Stimulated activated CD8-positive, alpha-beta memory T cell treated with anti-CD3 and anti-CD28 coated beads, Interleukin-4, amount 100 ng/mL, for 4 hours (primary cell): ENCODE measurements at places on chromosomes 5 and 9.

DNA sequence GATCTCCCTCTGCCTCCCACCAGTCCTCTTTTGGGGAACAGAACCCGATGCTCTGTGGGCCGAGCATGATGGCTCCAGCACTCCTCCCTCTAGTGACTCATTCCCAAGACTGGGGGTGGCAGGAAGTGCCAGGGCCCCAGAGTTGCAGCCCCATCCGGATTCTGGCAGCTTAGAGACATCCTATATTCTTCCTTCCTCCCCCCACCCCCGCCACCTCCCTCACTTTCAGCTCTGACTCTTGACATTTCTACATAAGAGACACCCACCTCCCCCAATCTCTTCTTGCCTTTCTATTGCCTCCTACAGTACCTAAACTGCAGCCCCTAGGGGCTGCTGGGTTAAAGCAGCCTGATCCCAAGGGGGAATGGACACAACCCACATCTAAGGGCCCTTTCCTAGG, 47.1 kb upstream of the MATR3 start:
- DNase-seq = peak; percentile 10

DNA sequence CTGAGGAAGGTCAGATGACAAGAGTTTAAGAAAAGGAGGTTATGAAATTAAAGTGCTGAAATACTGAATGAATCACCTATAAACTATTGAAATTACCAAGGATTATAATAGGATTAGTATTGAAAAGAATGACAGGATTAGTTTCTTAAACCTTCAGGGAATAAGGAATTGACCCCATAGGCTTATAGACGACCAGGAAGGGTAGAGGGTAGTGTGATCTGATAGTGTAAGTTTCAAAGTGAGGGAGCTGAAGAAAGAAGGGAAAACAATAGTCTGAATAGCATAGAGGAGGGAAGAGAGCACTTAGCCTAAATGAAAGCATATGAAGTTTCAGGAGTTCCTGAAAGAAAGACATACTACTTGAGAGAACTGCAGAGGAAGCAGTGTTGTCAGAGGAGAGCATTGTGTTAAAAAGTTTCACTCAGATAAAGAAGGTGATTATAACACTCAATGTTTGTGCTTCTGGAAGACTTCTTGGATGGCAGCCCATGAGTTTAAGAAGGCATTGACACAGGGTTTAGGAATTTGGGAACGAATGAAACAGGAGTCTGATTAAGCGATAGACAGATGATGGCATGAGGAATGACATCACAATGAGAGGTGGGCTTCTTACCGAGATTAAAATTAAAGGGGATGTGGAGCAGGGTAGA, 557.9 kb upstream of the GRAMD2B start:
- no peak for DNase-seq

DNA sequence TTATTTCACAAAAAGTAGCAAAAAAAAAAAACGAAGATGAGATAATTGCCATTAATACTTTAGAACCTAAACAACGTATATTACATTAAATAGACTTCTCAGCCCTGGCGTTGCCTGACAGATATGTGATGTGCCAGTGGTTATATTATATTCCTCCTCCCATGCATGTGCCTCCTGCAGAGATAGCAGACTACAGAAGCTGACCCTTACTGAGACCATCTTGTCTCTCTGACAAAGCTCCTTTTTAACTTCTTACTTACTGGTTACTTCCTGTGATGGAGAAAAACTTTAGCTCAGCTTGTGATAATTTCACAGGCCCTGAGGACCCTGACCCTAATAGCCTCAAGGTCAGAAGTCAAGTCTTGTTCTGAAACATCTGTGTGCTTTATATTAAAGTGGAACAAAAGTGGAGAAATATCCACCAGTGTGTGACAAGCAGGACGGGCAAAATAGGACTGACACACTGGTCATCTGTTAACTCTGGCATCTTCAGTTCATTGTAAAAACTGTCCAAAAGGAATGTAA, 80.6 kb upstream of the POU5F2 start:
- no peak for DNase-seq

DNA sequence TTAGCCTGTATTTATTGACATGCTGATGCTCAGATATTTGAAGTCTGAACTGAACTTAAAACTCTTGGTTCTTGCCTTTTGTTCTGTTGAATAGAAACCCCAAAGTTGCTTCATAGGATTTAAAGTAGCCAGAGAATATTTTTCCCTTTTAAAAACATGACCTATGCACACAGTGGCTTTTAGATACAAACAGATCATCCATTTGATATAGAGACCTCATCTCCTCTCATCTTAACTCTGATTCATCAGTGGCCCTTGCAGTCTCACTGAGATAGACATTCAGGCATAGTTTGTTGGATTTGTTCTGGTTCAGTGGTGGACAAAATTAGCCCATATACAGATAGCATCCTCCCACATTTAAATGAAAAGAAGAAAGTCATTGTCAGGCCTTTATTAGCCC, 43.5 kb upstream of the PJA2 start:
- no peak for DNase-seq

- no peak for DNase-seq
These were observed 38.2 kb upstream of the ZNF354A start for GRCh38 chr5:178768371-178769260.

DNA sequence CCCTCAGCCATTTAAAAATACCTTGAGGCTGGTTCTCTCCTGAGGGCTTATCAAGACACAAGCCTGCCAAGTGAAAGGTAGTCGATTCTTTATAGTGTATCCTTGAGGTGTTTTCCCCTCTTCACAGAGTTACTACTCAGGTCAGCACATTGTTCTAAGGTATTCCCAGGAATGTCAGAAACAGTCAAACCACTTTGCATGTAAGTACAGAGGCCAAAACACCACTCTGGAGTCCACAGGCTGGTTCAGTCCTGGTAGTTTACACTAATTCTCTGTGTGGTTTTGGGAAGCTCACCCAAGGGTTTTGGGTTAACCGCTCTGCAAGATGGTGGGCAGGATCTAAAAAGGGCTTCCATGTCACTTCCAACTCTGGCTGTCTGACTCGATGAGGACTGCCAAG, 162.3 kb upstream of the PPP2R2B start:
- no peak for DNase-seq

DNA sequence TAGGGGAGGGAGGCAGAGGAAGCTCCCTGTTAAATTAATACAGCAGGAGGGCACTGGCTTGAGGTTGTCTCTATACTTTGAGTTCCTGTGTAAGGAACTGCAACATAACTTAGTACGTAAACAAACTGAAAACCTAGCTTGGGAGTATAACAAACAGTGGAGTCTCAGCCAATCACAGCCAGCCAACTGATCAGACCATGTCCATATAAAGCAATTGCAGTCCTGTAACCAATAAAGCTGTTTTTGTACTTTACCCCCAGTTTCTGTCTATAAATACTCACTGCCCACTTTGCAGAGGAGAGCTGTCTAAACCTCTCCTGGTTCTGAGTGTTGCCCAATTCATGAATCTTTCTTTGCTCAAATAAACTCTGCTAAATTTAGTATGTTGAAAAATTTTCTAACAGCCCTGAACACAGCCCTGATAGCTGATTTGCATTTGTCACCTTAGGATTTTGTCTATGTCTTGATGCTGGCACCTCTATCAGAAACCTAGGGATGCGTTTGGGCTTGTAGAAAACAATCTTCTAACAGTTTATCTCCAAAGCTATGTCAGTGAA, 39.9 kb downstream of the GDNF start:
- DNase-seq = no peak

GRCh38 chr5:81779916-81780266, 29.0 kb upstream of the SSBP2 start:
- no peak for DNase-seq

- DNase-seq = no peak
These were observed 18.8 kb upstream of the GFPT2 start for GRCh38 chr5:180371949-180372348.

DNA sequence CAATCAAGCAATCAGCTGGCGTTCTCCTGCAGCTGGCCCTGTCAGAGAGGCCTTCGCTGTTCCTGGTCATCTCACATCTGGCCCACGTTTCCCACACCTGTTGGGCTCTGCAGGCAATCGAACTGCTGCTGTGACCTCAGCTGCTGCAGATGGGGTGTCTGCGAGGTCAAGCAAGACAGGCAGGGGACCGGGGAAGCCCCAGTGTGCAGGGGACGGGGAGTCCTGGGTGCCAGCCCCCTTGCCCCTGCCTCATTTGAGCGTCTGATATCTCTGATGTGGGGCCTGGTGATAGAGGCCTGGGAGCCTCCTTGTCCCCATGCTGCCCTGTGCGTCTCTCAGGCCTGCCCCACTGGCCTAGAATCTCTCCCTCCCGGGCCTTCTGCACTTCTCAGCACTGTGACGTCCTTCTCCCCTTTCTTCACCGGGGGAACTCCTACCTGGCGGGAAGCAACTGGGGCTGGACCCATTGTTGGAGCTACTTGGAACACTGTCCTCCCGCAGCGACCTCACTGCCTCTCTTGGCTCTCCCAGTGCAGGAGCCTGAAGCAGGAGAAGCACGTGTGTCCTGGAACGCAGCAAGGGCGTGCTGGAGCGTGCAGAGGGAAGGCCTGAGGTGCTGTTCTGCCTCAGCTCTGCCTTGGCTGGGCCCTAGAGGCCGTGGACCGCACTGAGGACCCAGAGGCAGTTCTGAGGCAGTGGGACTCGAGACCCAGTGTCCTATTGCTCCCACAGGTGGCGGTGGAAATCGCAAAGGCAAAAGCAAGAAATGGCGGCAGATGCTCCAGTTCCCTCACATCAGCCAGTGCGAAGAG, 3.9 kb downstream of the GRK6 start:
- no peak for DNase-seq

GRCh38 chr9:96391021-96391765, 7.7 kb upstream of the SLC35D2 start:
- no peak for DNase-seq

DNA sequence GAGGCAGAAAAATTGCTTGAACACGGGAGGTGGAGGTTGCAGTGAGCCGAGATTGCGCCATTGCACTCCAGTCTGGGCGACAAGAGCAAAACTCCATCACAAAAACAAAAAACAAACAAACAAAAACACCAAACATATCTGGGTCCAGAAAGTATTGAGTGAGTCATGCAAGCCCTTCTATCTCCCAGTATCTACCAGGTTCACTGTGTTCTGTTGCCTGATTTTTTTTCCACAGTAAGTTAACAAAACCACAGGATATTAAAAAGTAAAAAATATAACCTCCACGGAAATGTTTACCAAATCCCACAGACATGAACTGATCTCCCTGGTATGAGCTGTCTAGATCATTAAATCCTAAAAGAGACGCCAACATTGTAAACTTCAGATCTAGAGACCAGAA, 94.4 kb downstream of the ANKH start:
- no peak for DNase-seq

DNA sequence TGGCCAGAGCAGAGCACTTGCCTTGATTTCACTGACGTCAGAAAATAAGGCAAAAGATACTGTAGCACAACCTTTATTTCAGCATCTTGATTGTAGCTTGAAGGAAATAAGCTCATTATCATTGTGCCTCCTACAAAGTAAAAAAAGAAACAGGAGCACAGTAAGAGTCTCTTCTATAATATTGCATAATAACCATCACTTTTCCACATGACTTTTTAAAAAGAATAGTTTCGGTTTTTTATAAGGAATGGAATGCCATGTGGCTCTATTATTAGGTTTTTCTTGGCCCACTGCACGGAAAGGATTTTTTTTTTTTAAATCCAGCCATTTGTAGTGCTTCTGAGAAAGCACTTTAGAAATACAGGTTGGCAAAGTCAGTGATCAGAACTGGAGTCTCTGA, 655.3 kb downstream of the LRRC70 start:
- no peak for DNase-seq

GRCh38 chr9:15256426-15256825, 50.6 kb downstream of the TTC39B start:
- no peak for DNase-seq

GRCh38 chr5:172162323-172162986, 25.6 kb downstream of the STK10 start:
- no peak for DNase-seq

- no peak for DNase-seq
These were observed 137.6 kb downstream of the CRB2 start for GRCh38 chr9:123493627-123494026.

DNA sequence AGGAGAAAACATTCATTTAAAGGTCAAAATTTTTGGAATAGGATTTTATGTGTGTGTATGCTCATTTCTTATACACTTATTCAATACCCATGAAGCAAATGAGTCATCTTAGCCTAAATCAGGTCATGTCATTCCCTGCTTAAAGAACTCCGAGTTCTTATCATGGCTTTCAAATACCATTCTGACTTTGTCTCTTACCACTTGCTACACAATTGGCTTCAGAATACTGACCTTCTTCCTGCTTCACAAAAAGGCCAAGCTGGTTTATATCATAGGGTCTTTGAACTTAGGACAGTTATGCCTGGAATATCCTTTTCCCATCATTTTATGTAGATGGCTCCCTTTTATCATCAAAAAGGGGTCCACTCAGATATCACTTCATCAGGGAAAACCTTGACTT, 652.2 kb upstream of the WWC1 start:
- no peak for DNase-seq

- no peak for DNase-seq
These were observed 261.5 kb downstream of the FANCC start for GRCh38 chr9:95055851-95056551.

- no peak for DNase-seq
These were observed 57.0 kb upstream of the ABCA1 start for GRCh38 chr9:104984948-104985347.

GRCh38 chr5:131654309-131654708, 19.3 kb upstream of the RAPGEF6 start:
- no peak for DNase-seq

DNA sequence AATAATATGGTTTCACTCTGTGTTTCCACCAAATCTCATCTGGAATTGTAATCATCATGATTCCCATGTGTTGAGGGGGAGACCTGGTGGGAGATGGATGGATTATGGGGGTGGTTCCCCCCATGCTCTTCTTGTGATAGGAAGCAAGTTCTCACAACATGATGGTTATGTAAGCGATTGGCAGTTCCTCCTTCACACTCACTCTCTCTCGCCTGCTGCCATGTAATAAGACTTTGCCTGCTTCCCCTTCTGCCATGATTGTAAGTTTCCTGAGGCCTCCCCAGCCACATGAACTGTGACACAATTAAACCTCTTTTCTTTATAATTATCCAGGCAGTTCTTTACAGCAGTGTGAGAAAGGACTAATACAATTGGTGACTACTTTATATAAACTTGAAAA, 48.4 kb downstream of the PTBP3 start:
- no peak for DNase-seq

DNA sequence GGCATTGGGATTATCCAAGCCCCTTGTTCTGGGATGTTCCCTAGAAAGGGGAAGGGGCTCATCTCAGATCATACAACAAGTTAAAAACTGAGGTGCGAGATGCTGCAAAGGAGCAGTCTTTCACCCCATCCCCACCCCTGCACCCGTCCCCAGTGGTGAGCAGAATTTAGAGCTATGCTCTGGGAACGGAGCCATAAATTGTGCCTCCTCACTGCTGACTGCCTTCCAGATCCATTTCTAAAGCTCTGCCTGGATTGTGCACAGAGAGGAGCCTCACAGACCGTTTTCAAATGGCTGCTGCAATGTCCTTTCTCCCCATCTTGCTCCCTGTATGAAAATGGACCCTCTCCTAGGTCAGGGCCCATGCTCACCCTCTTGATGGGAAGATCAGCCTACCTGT, 8.3 kb downstream of the SLC25A48 start:
- no peak for DNase-seq

GRCh38 chr5:137214446-137215189, 284.5 kb downstream of the SPOCK1 start:
- DNase-seq = no peak
